Activated CD4-positive, alpha-beta T cell treated with anti-CD3 and anti-CD28 coated beads for 36 hours (primary cell): ENCODE measurements at places on chromosomes 7 and 10.

- no peaks in the 10 kb centered on the region for H3K36me3 ChIP-seq
- peaks cover 2% of the 10 kb centered on the region for H3K27me3 ChIP-seq
- no peaks in the 10 kb centered on the region for H3K4me1 ChIP-seq
- H3K27ac ChIP-seq: no peak overlapping the region
- DNase-seq: no peak
Observed at GRCh38 chr10:76546411-76546810, 1091.2 kb downstream of the KCNMA1 start.

- no peak for DNase-seq
- no peak overlapping the region for H3K4me3 ChIP-seq
- H3K36me3 ChIP-seq: no peaks in the 10 kb centered on the region
- no peaks in the 10 kb centered on the region for H3K27me3 ChIP-seq
- no peaks in the 10 kb centered on the region for H3K4me1 ChIP-seq
Observed at GRCh38 chr10:81820418-81820817, 54.6 kb upstream of the NRG3 start.

DNA sequence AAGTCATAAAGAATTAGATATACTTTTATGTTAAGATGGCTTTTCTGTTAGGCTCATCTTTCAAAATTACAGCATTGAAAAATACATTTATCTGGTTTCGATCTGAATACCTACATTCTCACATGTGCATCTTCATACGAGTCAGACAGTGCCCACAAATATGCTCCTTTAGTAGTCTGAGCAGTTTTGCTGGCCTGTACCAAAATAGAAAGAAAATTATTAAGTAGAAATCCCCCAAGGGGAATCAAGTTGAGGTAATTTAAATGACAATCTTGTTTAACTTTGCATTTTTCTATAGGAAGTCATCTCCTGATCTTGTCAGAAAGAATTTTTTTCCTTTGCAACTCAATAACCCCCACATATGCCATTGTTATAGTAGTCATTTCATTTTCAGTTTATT lies 287.4 kb upstream of the SEMA3D start:
- H3K27me3 ChIP-seq: no peaks in the 10 kb centered on the region
- H3K27ac ChIP-seq: no peak overlapping the region
- DNase-seq: no peak
- no peaks in the 10 kb centered on the region for H3K36me3 ChIP-seq
- peaks cover 7% of the 10 kb centered on the region for H3K4me1 ChIP-seq

GRCh38 chr7:96415293-96415940 lies 93.5 kb upstream of the SLC25A13 start:
- DNase-seq: no peak
- no peaks in the 10 kb centered on the region for H3K4me1 ChIP-seq
- H3K4me3 ChIP-seq: no peak overlapping the region
- H3K27ac ChIP-seq: no peak overlapping the region

- H3K27ac ChIP-seq: no peak overlapping the region
- peak overlapping the region; percentile 64 for H3K4me3 ChIP-seq
- peaks cover 20% of the 10 kb centered on the region for H3K27me3 ChIP-seq
- H3K4me1 ChIP-seq: peaks cover 10% of the 10 kb centered on the region
Observed at GRCh38 chr7:4882169-4883032, 1.1 kb downstream of the RADIL start.

DNA sequence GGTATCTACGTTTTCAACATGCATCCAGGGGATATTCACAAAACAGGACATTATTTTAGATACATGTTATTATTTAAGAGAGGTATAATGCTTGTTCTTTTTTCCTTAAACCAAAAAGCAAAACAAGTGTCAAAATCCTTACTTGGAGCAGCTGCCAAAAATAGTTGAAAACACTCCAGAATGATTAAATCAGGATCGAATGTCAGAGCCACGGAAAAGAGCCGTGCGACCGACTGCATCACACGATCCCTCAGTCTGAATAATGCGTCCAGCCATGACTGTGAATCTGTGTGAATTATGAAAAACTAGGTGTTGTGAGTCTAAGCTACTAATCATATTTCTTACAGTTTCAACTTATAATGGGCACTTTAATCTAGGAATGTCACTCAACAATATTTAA lies 126.0 kb downstream of the PARD3 start:
- no peaks in the 10 kb centered on the region for H3K27me3 ChIP-seq
- H3K27ac ChIP-seq: no peak overlapping the region
- no peak for DNase-seq
- no peaks in the 10 kb centered on the region for H3K4me1 ChIP-seq

- H3K36me3 ChIP-seq: no peaks in the 10 kb centered on the region
- no peak overlapping the region for H3K27ac ChIP-seq
- no peak for DNase-seq
Observed at GRCh38 chr7:19575909-19576557, 132.8 kb downstream of the POLR1F start.

DNA sequence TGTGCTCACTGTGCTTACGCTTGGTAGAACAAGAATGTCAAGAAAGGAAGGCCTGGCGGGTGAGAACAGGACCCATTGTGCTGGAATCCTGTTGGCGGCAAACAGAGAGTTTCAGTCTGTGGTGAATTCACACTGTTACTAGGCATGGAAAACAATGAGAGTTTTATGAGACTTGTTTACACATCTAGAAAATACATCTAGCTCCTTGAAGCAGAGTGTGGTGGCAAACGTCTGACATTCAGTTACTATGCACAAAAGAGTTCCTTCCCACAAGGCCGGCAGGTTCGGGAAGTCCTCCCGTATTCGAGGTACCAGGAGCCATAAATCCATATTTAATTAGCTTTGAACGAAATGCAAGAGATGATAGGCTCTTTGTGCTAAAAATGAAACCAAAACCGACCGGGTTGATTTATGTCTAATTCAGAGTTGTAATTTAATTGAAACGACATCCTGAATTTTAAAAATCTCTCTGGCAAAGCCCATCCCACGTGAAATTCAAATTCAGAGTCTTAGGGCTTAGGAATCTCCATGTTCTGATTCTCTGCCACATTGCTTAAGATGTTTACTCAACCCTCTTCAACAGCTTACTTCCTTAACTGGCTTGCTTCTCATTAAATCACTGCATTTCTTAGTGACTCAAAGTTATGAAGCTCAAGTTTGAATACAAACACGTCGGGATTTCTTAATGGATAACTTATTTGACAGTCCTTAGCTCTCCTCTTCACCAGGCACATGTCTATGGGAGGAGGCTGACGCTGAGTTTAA lies 299.9 kb upstream of the PITRM1 start:
- H3K36me3 ChIP-seq: no peaks in the 10 kb centered on the region
- H3K4me3 ChIP-seq: peak overlapping the region; percentile 57
- H3K27me3 ChIP-seq: peaks cover 1% of the 10 kb centered on the region
- DNase-seq: no peak
- H3K4me1 ChIP-seq: peaks cover 45% of the 10 kb centered on the region
- peak overlapping the region; percentile 65 for H3K27ac ChIP-seq

DNA sequence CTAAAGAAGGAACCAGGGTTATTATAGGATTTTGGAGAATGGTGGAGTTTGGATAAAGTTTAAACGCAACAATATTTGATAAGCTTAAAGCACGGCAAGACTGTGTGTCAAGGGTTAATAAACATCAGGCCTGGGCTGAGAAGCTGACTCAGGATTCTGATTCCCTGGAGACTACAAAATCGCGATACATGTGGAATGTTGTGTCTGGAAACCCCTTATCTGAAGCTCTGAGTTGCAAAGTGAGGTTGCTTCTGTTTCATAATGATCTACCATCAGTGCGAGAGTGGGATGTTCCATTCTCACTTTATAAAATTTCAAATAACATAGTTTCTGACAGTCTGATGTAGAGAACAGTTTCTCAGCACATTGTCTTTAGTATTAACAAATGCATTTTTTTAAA lies 7.8 kb downstream of the C1GALT1 start:
- peaks cover 27% of the 10 kb centered on the region for H3K36me3 ChIP-seq
- H3K27ac ChIP-seq: no peak overlapping the region
- no peak overlapping the region for H3K4me3 ChIP-seq
- no peak for DNase-seq

DNA sequence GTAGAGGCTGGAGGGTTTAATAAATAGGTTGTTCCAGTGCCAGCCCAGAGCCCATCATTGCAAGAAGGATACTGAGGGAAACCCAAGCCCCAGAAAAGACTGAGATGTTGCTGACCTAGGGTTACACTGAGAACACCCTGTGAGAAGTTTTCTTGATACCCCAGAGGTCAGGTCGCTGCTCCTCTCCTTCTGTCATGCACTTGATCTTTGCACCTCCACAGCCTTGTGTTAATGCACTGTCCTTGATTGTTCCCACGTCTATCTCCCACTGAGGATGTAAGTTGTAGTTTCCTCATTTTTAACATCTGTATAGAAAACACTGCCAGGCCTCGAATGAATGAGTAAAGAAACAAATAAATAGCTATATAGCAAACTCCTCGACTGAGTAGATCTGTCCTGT lies 195.3 kb upstream of the AHR start:
- no peak overlapping the region for H3K27ac ChIP-seq
- H3K4me1 ChIP-seq: peaks cover 2% of the 10 kb centered on the region

- H3K4me3 ChIP-seq: no peak overlapping the region
- no peak overlapping the region for H3K27ac ChIP-seq
- peaks cover 21% of the 10 kb centered on the region for H3K27me3 ChIP-seq
- no peak for DNase-seq
- no peaks in the 10 kb centered on the region for H3K4me1 ChIP-seq
- no peaks in the 10 kb centered on the region for H3K36me3 ChIP-seq
Observed at GRCh38 chr7:155234950-155235789, 62.5 kb upstream of the INSIG1 start.

DNA sequence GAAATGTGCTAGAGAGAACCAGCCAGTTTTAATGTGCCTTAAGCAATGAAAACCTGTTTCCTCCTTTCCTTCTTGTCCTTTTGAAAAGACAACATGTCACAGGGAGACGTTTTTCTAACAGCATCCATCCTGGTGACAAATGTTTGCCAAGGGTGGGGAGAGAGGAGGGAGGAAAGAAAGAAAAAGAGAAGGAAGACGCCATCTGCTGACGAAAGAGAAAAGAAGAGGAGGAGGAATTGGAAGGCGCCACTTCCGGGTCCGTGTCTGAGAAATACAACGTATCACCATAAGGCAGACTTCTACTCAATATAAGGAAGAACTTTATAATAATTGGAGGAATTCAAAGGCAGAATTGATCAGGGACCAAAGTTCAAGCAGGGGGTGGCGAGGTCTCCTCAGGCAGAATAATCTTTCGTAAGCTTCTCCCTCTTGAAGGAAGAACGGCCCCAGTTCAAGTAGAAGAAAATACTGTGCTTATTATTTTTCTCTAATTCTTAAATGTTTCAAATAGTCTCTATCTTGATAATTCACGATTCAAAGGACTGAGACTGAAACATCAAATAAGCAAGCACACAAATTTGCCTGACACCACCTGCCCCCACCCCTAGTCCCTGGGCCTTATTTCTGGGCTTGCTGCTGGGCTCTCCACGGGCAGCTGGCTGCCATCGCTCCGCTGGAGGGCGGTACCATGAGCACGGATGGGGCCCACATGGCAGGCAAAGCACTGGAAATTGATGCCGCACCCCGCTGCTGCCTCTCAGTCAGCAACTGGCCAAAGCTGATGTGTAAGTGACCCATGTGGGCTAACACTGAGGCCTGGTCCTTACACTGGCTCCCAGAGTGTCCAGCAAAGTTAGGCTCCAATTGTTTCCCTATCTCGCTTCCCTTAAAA lies 273.7 kb upstream of the KLF14 start:
- peak overlapping the region; percentile 96 for H3K27ac ChIP-seq
- H3K4me3 ChIP-seq: peak overlapping the region; percentile 68
- no peaks in the 10 kb centered on the region for H3K27me3 ChIP-seq
- DNase-seq: peak; percentile 80
- H3K4me1 ChIP-seq: peaks cover 90% of the 10 kb centered on the region

GRCh38 chr7:148021507-148022045 lies 569.0 kb upstream of the C7orf33 start:
- H3K27ac ChIP-seq: no peak overlapping the region
- no peak overlapping the region for H3K4me3 ChIP-seq
- no peaks in the 10 kb centered on the region for H3K27me3 ChIP-seq
- DNase-seq: no peak
- no peaks in the 10 kb centered on the region for H3K4me1 ChIP-seq

- peak; percentile 80 for DNase-seq
- peaks cover 5% of the 10 kb centered on the region for H3K36me3 ChIP-seq
- peak within 1 kb of the TSS; percentile 93 for H3K27ac ChIP-seq
- H3K4me3 ChIP-seq: peak within 1 kb of the TSS; percentile 94
Observed at GRCh38 chr10:7410862-7411670, at the start of gene SFMBT2. Gene SFMBT2 (minus strand): TSS chr10:7411034. CDS start chr10:7381898, 29,136 bp downstream.

DNA sequence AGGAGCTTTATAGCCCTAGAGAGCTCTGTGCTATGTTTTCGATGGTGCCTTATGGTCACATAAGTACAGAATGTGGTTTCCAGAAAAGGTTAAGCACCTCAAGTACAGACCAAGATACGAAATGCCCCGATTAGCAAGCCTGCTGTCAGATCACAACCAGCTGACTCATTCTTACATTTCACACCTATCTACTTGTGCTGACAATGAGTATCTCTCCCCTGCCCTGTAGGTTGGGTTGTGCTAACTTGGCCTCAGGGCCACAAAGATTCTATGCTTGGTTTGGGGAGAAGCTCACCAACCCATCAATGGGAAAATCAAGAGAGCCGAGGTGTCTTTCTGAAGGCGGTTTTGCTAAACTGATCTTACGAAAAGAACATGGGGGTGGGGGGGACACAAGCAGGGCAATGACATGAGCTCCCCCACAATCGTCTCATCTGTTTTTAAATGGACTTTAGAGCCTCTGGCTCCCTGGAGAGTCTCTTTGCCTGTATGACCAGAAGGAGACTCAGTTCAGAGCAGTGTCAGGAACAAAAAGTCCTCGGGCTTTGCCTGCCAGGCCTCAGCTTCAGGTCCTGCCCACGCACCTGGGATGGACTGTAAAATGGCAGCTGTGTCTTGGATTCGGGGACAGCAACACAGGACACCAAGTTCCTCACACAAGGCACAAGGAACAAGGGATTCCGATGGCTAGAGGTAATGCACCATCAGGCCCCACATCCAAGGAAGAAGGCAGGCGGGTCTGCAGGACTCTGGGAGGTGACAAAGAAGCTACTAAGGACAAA lies 55.1 kb downstream of the FAM53B start:
- H3K27me3 ChIP-seq: peaks cover 2% of the 10 kb centered on the region
- peaks cover 81% of the 10 kb centered on the region for H3K4me1 ChIP-seq
- DNase-seq: peak; percentile 81
- peak overlapping the region; percentile 8 for H3K4me3 ChIP-seq
- H3K36me3 ChIP-seq: peaks cover 37% of the 10 kb centered on the region

DNA sequence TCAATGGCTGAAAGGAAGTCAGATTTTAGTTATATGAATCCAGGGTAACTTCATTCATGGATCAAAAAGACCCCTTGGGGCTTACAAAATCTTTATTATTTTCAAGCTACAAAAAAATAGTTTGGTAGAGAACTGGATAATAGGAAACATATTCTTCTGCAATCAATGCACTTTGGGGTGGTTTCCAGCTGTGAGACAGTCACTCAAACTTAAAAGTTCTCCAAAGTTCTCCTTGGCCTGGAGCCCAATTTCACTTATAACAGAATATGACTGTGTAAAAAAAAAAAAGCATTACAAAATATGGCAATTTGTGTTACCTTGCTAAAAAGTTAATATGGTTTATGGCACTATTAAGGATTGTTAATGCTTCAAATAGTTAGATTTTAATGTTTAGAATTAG lies 255.5 kb downstream of the AGMO start:
- H3K27me3 ChIP-seq: no peaks in the 10 kb centered on the region
- no peak overlapping the region for H3K4me3 ChIP-seq
- H3K27ac ChIP-seq: no peak overlapping the region
- H3K36me3 ChIP-seq: no peaks in the 10 kb centered on the region
- no peaks in the 10 kb centered on the region for H3K4me1 ChIP-seq

GRCh38 chr10:117448802-117449201 lies 73.6 kb upstream of the PDZD8 start:
- peaks cover 13% of the 10 kb centered on the region for H3K27me3 ChIP-seq
- DNase-seq: no peak
- no peak overlapping the region for H3K27ac ChIP-seq
- peaks cover 2% of the 10 kb centered on the region for H3K36me3 ChIP-seq
- no peak overlapping the region for H3K4me3 ChIP-seq
- no peaks in the 10 kb centered on the region for H3K4me1 ChIP-seq
